SK-N-SH treated with all-trans-retinoic acid at 6 μM for 48 hours (cell line): ENCODE measurements at places on chromosomes 5 and 9.

GRCh38 chr5:134769206-134769605 is 10.6 kb downstream of the DDX46 start:
- ATAC-seq = no peak

DNA sequence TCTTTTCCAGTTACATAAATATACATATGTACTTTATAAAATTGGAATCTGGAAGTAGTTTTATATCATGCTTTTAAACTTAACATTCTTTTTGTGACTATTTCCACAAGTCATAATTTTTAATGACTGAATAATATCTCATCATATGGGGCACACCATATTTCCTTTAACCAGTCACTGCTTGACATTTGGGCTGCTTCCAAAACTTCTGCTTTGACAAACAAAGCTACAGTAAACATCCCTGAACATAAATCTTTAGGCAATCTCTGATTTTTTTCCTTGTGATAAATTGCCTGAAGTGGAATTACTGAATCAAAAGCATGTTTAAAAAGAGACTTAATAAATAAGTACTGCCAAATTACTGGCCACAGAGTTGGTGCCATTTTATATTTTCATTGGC is 178.0 kb downstream of the FSTL4 start:
- no peak for ATAC-seq

GRCh38 chr9:85223506-85224125 is 518.1 kb downstream of the AGTPBP1 start:
- ATAC-seq = peak; percentile 59

DNA sequence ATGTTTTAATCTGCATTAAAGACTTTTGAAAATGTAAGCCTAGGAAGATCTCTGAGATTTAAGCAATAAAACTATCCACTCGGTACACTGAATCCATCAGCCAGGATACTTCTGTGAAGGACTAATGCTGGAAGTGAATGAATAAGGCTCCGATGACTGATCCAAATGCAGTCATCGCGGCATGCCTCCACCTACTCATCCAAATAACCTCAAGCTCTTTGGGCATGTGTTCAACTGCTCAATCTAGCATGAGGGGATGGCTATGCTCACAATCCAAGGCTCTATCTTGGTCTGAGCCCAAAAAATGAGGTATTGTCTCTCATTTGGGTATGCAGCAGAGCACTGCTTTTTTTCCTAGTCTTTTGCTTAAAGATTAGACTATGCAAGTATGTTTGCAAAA is 19.2 kb downstream of the MARCHF3 start:
- ATAC-seq = peak; percentile 78

DNA sequence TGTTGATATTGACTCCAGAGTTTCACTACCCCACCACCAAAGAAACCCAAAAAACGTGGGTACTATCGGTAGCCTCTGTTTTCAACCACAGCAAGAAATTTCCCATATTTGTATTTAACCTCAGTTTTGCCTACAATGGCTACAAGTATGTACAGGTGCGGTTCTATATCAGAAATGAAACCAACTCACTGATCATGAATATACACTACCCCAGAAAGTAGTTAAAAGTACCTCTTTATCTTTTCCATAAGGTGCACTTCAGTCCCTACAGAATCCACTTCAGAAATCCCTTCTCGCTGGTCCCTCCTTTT is 140.6 kb upstream of the SLC12A2 start:
- no peak for ATAC-seq
